Umbilical cord (tissue), 2 donors: ENCODE measurements at places on chromosomes 12 and 14. TPM values are rescaled to one million over a fixed set of nuclear protein-coding genes. Genes with fewer than 3 reads are reported as not detected.

DNA sequence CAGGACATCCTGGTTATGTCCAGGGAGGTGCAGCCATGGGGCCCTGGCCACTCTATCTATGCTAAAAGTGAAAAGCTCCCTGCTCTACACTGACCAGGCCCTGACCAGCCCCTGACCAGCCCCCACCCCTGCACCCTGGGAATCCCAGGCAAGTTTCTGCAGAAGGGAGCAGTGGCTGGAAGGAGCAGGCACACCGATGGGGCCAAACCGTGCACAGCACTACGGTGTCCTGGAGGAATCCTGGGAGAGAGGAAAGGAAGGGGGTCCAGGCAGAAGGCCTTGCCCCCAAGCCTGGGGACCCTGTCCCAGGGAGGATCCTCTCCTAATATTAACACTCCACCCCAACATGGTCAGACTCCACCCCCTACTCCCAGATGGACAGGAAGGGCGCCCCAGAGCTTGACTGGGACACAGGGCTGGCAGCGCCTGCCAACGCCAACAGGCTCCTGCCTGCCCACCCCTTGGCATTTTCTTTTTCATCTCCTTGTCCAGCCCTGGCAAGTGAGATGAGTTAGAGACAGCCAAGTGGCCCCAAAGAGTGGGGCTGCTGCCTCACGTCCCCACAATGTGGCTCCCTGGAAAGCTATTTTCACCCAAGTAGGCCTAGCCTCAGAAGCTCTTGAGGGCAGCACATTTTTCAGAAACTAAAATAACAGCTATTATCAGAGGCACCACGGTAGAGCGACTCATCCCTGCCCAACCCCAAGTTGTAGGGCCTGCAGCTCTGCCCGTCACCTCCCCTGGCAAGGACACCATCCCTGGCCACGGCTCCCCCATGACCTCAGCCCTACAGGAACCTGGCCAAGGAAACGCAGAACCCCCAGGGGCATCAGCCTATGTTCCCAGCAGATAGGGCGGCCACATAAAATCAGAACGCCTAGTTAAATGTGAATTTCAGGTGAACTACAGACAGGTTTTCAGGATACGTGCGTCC lies 82.6 kb downstream of the SCARB1 start:
- no peak for DNase-seq

GRCh38 chr12:108798551-108799221 lies 58.7 kb downstream of the SSH1 start:
- peak; percentile 60 for DNase-seq

DNA sequence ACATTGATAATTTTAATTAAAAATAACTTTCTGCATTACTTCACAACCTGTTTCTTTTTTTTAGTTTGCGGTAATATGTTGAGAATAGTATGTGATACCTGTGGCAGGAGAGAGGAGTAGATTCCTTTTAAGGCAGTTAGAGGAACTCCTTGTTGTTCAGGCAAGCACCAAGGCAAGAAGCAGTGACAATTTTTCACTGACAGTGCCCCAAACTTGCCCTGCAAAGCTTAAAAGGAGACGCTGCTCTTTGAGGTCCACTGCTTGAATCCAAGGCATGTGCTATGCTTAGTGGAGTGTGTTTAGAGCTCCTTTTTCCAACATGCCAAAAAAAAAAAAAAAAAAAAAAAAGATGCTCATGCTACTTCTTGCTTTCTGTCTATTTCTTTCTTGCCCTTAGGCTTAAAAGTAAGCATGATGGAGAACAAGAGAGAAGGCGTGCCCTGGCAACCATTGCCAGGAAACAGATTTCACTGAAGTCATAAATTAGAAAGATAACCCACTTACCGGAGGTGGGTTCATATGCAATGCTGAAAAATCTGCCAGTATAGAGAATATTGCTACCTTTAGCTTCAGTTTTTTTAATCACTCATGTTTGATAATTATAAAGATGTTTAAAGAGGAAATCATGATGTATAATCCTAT lies 58.3 kb upstream of the DYRK2 start:
- DNase-seq, result peak; percentile 70

DNA sequence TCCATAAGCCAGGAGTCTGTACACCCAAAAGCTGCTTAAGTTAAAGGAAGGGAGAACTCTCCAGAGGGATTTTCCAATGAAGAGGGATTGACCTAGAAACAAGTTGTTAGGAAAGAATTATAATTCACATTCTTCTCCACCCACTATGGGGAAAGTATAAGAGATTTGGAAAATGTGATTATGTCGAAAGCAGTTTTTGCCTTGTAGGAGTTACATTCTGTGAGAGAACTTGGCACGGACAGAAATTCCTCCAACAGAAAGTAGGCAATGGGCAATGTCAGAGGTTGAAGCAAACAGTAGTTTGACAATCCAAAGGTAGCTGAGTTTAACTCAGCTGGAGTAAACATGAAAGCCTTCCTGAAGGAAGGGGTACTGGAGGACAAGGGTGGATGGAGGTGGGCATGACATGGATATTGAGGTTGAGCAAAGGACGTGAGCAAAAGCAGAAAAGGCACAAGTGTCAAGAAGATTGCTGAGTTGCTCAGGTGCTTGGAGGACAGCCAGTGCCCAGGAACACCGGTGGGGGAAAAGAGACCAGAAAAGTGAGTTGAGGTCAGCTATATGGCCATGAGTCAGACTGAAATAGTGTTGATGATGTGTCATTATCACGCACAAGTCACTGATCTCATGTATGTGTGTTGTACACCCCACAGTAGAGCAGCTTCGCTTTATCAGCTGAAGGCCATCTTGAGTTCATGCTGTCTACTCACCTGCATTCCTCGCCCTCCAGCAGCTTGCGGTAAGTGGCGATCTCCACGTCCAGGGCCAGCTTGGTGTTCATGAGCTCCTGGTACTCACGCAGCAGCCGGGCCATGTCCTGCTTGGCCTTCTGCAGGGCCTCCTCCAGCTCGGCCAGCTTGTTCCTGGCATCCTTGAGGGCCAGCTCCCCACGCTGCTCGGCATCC lies 4.0 kb downstream of the KRT5 start:
- peak; percentile 66 for DNase-seq

DNA sequence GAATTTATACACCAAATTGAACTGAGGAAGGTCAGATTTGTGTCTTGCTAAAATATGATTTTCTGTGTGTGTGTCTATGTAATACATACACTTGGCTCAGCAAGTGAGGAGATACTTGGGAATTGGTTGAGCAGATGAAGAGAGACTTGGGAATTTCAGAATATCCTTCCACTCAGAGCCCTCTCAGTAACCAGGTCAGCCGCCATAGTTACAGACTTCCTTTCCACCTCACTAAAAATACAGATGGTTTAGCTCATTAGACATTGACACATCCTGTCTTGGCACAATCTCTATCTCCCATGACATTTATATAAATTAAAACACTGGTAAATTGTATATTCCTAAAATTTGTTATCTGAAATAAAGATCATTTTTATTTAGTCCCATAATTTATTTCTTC lies 15.9 kb downstream of the PIK3C2G start:
- DNase-seq, result no peak

GRCh38 chr14:38257507-38257906 lies 1.6 kb upstream of the CLEC14A start:
- no peak for DNase-seq

DNA sequence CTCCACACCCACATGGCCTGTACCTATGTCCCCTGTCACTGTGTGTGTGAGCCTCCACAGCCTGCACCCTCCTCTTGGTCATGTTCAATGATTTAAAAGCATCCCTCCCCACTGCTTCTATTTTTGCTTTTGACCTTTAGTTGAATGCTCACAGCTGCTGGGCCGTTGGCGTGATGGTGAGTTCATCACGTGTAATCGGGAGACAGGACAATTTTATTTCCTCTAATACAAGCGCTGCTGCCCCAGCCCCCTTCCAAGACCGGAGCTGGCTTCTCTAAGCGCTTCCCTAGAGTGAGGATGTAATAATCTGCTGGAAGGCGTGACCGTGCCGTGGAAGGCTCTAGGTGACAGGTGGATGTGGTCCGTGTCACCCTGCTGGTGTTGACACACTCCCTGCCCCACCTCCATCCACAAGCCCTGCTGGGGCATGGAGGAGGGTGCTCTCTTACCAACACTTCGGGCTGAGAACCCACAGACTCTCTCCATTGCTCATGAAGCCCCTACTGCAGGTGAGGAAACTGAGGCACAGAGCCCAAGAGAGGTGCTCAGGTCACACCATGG lies 25.4 kb downstream of the CCDC85C start:
- no peak for DNase-seq

GRCh38 chr12:58513852-58514251 lies 406.5 kb downstream of the LRIG3 start:
- no peak for DNase-seq

DNA sequence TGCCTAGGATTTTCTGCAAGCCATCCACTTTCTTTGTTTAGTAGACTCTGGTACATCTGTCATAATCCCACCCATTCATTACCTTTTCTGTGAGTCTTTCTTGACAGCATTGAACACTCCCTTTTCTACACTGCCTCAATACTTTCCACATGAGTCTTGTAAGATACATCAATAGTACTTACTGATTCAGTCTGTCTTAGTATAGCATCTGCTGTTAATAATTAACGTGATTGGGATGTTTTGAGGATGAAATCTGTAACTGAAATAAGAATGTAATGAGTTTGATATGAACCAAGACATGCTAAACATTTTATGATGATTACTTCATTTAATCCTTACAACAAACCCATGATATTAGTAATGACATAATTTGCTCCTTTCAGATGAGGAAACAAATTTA lies 196.2 kb upstream of the FOXG1 start:
- no peak for DNase-seq

GRCh38 chr14:105337966-105338741 lies 23.6 kb downstream of the PACS2 start:
- no peak for DNase-seq

DNA sequence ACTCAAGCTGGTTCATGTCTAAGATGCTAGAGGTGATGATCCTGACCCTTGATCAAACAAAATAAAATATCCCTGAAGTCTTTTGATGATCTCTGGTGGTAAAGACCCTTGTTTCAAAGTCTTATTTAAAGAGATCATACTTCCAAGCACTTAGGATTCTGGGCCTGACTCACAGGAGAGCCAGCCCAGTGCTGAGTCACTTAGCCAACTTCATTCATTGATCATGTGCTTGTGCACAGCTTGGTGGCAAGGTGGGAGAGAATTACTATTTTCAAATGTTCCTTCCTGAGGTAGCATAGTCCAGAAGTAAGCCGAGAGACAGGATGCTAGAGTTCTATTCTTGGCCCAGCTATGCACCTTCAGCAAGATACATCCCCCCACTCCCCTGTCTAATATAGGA lies 40.6 kb downstream of the SCN8A start:
- no peak for DNase-seq

DNA sequence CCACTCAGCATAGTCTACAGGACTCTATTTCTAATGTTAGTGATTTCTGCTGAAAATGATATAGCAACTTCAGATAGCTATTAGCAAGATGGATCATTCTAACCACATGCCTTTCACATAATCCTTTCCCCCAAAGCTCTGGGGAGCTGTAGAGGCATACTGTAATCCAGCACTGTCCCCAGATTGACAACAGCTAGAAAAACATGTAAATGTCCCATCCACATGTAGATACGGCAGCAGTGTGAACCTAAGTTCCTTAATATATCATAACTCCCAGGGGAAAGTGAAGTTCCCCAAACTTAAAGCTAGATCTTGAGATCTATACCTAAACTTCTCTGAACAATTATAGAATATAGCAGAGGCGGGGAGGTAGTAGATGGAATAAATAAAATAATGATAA lies 14.0 kb downstream of the ZNF664 start:
- DNase-seq, result no peak

DNA sequence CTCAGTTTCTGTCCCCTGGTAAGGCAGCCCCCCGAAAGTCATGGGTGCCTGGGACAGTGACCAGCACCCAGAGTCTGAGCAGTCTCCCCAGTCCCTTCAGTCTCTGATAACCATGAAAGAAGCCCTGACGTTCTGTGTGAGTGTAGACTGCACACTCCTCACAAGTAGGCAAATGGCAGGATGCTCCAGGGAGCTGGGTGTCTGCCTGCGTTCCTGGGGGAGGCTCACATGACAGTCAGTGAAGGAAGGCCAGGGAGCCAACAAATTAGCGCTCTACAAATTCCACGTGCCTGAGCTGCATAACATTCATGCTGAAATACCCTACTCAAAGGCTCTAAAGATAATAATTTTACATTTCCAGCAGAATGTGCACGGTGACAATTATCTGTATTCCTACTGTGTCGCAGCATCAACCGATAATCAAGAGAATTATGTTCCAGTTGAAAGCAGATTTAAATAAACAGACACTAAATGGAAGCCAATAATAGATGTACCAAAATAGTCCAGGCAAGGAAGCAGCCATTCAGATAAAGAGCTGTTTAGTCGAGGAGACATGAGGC lies 56.3 kb downstream of the ASCL1 start:
- DNase-seq, result no peak

- no peak for DNase-seq
These were observed 6.8 kb downstream of the KRT2 start for GRCh38 chr12:52645120-52645761.

- DNase-seq, result no peak
These were observed 15.6 kb upstream of the RNU6-7 start for GRCh38 chr14:32186248-32186647.

DNA sequence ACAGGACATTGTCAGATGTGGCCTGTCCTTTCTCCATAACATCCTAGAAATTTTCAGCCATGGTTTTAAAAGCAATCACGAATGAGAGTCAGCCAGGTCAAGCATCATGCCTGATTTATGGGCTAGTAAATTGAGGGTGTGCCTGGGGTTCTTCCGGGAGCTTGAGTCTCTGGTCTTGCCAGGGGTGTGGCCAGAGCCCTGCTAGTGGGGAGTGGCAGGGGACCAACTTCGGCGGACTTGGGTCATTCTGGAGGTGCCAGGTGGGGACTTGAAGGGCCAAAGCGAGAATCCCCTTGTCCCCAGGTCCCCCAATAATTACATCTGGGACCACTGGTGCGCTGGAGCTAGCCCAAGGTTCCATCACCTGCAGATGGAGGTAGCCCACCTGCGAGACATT lies 5.7 kb downstream of the OTUB2 start:
- no peak for DNase-seq

GRCh38 chr14:90535556-90536090 lies 138.8 kb downstream of the CALM1 start:
- DNase-seq, result no peak

- no peak for DNase-seq
These were observed 12.6 kb upstream of the WNT5B start for GRCh38 chr12:1616233-1617066.

- DNase-seq, result no peak
These were observed 218.6 kb downstream of the PAX9 start for GRCh38 chr14:36880276-36880675.

DNA sequence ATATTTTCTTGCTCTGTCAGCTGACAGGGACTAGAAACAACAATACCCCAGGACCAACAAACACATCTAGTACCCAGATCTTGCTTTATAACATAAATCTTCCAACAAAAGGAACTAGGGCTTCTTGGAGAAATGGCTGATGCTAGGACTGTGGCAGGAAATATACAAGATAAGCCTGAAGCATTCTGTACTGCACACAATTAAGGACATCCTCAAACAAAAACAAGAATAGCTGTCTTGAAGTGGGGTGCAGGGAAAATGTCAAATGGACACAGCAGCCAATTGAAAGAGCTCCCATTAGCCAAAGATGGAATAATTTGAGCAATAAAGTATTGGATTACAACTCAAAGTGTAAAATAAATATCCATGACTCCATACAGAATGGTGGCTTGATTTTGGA lies 50.0 kb downstream of the LGMN start:
- no peak for DNase-seq

Gene MNAT1
- 37.6 TPM for total RNA-seq

Gene ABCC9
- total RNA-seq, result 37.1 TPM

Gene AP1G2
- total RNA-seq, result 23.1 TPM

Gene PLEK2
- total RNA-seq, result 3.9 TPM

Gene INSM2
- total RNA-seq, result 1.7 TPM

Gene KCNMB4
- 7.9 TPM for total RNA-seq

Gene MANSC4
- 3.9 TPM for total RNA-seq

Gene DYNLL1
- 202 TPM for total RNA-seq

Gene BCL2L2
- 20.0 TPM for total RNA-seq

Gene FOXA1
- total RNA-seq, result 2.9 TPM

Gene TAS2R30
- total RNA-seq, result 22.4 TPM
